ENCODE measurements at places on chromosomes 4 and X.

- DNase-seq: no peak
These were observed 21.3 kb upstream of the UGDH start for GRCh38 chr4:39548425-39549067.

GRCh38 chr4:2745981-2746806 lies 9.9 kb downstream of the TNIP2 start:
- no peak for DNase-seq

GRCh38 chr4:122086338-122087065 lies 65.6 kb upstream of the BLTP1 start:
- peak; percentile 3 for DNase-seq

GRCh38 chr4:27442146-27442545 lies 581.5 kb downstream of the STIM2 start:
- no peak for DNase-seq

GRCh38 chrX:69951753-69952152 lies 98.0 kb downstream of the AWAT2 start:
- no peak for DNase-seq

- DNase-seq: no peak
These were observed 818.7 kb upstream of the TENM3 start for GRCh38 chr4:181424362-181425016.

DNA sequence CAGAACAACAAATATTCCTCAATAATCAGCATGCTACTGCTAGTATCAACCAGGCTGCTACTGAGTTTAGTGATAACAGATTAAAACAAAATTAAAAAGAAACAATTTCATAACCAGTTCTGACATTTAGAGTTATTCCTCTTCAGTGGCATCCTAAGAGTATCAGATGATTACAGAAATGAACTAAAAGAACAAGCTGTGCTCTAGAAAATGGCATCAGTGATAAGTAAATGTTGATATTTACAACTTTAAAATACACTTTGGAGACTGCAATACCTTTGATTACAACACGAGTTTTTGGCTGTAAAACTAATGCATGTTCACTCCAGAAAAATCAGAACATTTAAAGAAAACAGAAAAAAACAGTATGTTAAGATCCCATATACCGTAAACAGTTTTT lies 72.9 kb downstream of the ADGRA3 start:
- DNase-seq: no peak

- DNase-seq: no peak
These were observed 49.5 kb upstream of the HELT start for GRCh38 chr4:184968784-184969201.

DNA sequence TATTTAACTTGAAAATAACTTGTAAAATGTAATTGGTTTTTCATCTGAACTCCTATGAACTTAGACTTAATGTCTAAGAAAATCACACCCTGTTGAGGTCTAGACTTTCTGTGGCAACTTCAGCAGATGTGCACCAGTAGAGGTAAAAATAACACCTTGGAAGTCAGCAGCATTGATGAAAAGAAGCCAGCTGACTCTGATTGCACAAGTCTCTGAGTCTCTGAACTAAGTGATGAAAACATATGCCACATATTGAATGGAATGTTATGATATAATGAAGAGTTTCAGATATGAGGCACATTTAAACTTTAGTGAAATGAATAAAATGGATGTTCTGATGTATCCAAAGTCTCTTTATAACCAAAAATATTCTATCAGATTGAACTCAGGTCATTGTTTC lies 155.4 kb downstream of the GPM6A start:
- DNase-seq: no peak

- no peak for DNase-seq
These were observed 46.5 kb downstream of the SNX25 start for GRCh38 chr4:185255868-185256267.

DNA sequence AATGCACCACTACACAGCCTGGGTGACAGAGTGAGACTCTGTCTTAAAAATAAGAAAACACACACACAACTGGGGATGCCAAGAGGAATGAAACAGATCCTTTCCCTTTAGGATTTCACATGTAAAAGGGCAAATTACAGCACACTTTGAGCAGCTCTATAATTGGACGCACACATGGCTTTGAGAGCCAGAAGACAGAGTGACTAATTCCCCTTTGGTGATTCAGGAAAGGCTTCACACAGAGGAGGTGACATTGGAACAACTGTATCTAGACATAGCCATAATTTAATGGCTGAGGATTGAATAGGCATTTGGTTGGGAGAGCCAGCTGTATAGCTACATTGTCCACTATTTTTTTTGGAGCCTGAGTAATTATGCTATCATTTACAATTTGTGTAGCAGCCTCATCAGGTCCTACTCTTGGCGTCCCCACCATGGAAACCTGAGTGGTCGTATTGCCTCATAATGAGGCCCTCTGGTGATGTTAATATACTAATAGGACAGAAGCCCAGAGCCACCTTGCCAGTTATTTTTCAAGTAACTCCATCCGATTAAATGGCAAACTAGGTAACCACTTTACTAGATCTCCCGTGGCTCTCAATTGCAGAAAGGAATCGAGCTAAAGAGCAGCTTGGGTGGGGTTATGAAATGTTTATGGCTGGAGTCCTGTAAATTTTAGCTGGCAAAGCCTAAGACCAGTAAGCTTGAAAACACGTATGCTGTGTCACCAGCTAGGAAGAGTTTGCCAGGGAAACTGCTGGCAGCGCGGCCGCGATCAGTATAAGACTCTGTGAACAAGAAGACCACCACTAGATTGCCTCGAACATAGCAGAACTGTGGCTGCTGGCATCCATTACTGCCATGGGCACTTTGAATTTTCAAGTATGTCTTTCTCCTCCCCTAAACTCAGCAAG lies 8.5 kb upstream of the PPEF1 start:
- no peak for DNase-seq

- peak; percentile 93 for DNase-seq
These were observed 293.7 kb downstream of the PCDH18 start for GRCh38 chr4:137238456-137239162.

DNA sequence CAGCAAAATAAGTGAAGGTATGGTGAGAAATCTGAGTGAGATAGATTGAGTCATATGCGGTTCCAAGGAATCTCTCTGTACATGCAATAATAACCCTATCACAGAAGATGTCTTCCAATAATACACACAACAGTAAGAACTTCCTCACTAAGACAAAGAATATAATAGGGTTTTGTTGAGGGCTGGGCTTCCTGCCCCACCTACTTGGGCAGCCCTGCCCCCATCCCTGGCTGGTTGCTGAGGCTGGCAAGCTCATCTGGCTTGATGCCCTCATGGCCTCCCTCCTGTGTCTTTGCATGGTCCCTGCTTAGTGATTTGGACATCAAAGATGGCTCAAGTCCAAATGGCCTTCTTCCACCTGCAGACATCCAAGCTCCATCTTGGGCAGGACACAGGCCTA lies 2.7 kb downstream of the GEMIN8 start:
- DNase-seq: no peak

DNA sequence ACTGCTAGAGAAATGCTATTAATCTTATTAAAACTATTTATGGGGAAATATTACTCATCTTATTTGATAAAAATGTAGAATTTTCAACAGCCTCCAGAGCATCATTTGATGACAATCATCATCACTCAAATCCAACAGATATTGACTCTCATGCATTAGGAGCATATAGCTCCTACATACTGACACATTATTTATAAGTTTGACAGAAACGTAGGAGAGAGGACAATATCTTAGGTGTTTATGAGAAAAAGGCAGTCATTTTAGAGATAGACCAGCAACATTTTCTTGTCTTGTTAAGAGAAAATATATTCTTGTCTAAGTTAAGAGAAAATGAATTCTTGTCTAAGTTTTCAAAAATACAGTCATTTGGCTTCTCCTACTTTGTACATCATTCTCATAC lies 2550.2 kb downstream of the PCDH7 start:
- no peak for DNase-seq

GRCh38 chrX:19599253-19599652 lies 83.9 kb upstream of the MAP3K15 start:
- no peak for DNase-seq

DNA sequence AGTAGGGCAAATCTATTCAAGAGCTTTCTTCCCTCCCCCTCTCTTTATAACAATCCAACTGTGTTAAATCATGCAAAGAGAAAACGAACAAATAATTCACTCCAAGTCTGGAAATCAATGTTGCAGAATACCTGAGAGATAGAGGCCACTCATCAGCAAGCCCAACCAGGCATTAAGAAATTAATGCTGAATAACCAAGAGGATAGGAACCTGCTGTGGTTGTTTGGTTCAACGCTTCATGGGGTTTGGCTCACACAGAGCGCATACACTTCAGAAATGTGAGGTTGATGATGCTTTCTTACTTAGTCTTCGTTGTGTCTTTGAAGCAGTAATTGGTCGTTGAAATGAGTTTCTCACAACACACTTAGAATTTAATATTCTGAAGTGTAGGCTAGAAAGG lies 1540.0 kb upstream of the PABPC4L start:
- no peak for DNase-seq

- DNase-seq: no peak
These were observed 98.2 kb upstream of the ARSJ start for GRCh38 chr4:114077610-114078009.

- DNase-seq: no peak
These were observed 562 bp downstream of the AKAP17A start for GRCh38 chrX:1591863-1592469.

GRCh38 chrX:38304010-38304409 lies 23.3 kb downstream of the RPGR start:
- DNase-seq: no peak

DNA sequence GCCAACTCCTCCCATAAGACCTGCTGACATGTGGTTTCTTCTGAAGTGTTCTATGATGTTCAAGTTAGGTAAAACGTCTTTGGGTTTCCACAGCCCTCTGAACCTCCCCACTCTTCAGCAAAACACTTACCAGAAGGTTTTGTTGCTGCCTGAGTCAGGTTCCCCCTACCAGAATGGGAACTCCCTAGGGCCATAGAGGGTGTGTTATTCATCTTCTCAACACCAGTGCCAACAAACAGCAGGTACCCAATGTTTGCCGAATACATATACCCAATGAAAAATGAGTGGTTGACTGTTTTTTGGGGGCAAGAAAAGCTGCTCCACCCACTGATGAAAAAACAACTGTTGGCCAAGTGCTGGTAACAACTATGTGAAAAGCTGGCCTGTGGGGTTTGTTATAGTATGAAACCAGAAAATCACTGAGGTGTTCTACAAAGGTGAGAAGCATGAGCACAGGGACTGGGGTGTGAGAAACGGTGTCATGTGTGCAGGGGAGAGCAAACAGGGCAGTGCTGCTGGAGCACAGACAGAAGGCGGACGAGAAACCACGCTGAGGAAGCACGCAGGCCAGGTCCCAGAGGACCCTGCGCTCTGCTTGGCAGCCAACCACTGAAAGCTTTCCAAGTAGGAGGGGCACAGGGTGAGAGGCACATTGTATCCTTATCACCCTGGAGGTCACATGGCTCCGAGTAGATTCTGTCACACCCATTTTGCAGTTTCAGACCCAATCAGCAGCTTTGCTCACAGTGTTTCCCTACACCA lies 28.8 kb downstream of the ATP8A1 start:
- peak; percentile 56 for DNase-seq
